ENCODE measurements at places on chromosomes 6 and 20. TPM values are rescaled to one million over a fixed set of nuclear protein-coding genes. Genes with fewer than 3 reads are reported as not detected.
A peak's percentile ranks its signal among the peaks of the same experiment; 100 is the strongest.

Gene SLC39A7
- 90.8 TPM for total RNA-seq

Gene VAPB
- 53.3 TPM for total RNA-seq

DNA sequence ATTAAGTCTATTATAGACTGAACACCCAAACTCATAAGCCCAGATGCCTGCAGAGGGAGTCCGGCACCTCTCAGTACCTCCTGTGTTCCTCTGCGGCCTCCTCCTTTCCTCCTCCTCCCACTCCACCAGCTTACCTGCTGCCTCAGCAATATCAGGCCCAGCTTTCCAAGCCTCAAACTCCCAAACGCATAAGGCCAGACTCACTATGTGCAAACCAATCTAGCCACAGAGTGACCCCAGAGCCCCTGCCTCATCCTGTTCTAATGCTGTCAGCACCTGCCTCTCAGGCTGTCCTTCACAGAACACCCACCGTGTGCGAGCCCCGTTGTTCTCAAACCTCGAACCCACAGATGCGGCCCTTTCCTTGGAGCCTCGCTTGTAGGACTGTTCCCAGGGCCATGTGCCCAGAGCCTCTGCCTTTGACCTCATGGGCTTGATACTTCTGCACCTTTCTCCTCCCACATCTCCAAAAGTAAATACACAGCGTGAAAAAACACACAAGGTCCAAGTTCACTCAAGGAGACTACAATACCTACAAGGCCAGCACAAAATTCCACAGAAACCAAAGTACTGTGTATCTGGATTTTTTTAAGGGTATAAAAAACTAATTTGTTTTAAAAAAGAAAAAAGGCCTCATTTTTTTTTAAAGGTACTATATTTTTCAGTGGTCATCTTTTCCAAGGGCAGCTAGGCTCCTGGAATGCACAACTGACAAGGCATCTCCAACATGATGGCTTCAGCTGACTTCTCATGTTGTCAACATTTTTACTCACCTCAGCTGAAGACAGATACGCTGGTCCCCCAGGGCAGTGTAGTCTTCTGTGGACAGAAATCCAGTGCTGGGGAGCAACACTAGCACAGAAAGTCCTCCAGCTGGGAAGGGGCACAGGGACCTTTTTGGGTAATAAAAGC, 52.3 kb downstream of the ABHD12 start:
- no peaks in the 10 kb centered on the region for H3K27me3 ChIP-seq
- DNase-seq, result peak; percentile 45
- peaks cover 32% of the 10 kb centered on the region for H3K4me1 ChIP-seq

- no peaks in the 10 kb centered on the region for H3K4me1 ChIP-seq
- no peaks in the 10 kb centered on the region for H3K36me3 ChIP-seq
- no peak overlapping the region for H3K27ac ChIP-seq
- H3K27me3 ChIP-seq, result no peaks in the 10 kb centered on the region
- no peak for DNase-seq
These were observed 38.9 kb upstream of the SNAP25 start for GRCh38 chr20:10179574-10180298.

GRCh38 chr6:142474531-142475289, 172.9 kb downstream of the ADGRG6 start:
- H3K36me3 ChIP-seq, result no peaks in the 10 kb centered on the region
- H3K4me1 ChIP-seq, result no peaks in the 10 kb centered on the region
- H3K27ac ChIP-seq, result no peak overlapping the region
- no peaks in the 10 kb centered on the region for H3K27me3 ChIP-seq

DNA sequence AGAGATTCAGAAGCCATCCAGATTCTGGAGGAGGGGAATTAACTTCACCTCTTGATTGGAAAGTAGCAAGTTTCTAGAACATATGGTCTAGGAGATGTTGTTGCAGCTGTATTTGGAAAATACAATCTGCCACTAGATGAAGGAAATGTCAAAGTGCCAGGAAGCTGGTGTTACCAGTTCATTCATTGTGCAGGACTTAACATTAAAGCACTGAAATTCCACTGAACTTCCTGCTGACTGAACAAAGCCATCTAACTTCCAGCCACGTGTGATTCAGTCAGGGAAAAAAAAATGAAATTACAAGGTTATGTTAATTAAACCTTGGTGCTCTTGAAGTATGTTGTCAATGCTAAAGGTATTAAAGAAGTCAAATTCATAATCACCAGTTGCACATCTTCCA, 321.5 kb upstream of the SASH1 start:
- no peaks in the 10 kb centered on the region for H3K27me3 ChIP-seq
- DNase-seq, result no peak

DNA sequence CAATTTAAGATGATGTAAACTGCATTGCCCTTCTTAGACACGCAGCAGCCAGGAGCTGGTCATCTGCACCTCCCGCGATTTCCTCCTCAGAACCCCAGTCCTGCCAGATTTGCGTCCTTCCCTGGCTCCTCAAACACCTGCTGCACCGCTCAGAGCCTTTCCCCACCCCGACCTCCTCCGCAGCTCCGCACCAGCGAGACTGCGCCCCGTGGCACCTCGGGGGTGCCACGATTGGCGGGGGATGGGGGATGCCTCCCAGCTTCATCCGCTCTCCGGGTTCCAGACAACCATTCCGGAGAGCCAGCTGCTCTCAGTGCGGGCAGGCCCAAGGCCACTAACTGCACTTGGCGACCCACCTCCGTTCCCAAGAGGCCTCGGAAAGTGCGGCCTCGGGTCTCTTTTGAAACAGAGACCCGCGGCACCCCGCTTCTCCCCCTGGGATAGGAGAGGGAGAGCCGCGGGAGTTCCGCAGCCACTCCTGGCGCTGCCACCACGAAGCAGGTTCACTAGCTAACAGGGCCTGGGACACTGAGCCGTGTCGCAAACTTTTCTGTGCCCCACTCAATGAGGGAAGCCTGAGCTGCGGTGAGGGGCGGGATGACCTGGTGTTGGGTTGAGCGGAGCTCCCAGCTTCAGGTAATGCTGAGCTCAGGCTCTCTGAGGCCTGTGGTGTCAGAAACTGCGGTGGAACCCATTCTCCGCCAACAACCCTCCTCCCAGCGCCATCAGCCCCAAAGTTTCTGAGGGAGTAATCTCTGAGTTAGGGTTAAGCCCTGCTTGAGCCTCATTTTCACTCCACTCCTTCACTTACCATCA, 7.3 kb upstream of the TFAP2A start:
- peaks cover 64% of the 10 kb centered on the region for H3K27me3 ChIP-seq
- no peak for DNase-seq
- no peak overlapping the region for H3K4me3 ChIP-seq
- peaks cover 18% of the 10 kb centered on the region for H3K4me1 ChIP-seq

DNA sequence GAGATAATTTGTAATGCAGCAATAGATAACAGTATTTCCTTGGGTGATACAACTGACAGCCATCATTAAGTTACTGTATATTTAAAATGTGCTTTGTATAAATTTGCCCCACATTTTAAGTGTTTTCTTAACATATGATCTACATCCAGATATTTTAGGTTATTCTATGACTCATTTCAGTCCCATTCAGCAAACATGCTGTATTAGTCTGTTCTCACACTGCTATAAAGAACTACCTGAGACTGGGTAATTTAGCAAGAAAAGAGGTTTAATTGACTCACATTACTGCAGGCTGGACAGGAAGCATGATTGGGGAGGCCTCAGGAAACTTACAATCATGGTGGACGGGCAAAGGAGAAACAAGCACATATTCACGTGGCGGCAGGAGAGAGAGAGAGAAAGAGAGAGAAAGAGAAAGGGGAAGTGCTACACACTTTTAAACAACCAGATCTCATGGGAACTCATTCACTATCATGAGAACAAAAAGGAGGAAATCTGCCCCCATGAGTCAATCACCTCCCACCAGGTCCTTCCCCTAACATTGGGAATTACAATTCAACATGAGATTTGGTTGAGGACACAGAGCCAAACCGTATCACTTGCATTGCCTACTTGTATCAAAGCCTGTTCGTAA, 9.6 kb upstream of the CHD6 start:
- H3K36me3 ChIP-seq, result no peaks in the 10 kb centered on the region
- no peaks in the 10 kb centered on the region for H3K27me3 ChIP-seq
- H3K27ac ChIP-seq, result no peak overlapping the region
- no peak overlapping the region for H3K4me3 ChIP-seq
- DNase-seq, result no peak

GRCh38 chr6:90131614-90132423, 164.8 kb downstream of the BACH2 start:
- no peak for DNase-seq
- H3K27me3 ChIP-seq, result no peaks in the 10 kb centered on the region
- H3K36me3 ChIP-seq, result no peaks in the 10 kb centered on the region
- H3K4me1 ChIP-seq, result no peaks in the 10 kb centered on the region
- no peak overlapping the region for H3K4me3 ChIP-seq

- no peaks in the 10 kb centered on the region for H3K27me3 ChIP-seq
- DNase-seq, result no peak
- H3K36me3 ChIP-seq, result no peaks in the 10 kb centered on the region
- H3K27ac ChIP-seq, result no peak overlapping the region
- H3K4me1 ChIP-seq, result no peaks in the 10 kb centered on the region
These were observed 37.6 kb downstream of the OR2B6 start for GRCh38 chr6:27994616-27995015.

GRCh38 chr20:8633366-8633765, 435.5 kb upstream of the PLCB4 start:
- no peak overlapping the region for H3K27ac ChIP-seq
- no peaks in the 10 kb centered on the region for H3K36me3 ChIP-seq
- H3K27me3 ChIP-seq, result no peaks in the 10 kb centered on the region
- H3K4me1 ChIP-seq, result no peaks in the 10 kb centered on the region

DNA sequence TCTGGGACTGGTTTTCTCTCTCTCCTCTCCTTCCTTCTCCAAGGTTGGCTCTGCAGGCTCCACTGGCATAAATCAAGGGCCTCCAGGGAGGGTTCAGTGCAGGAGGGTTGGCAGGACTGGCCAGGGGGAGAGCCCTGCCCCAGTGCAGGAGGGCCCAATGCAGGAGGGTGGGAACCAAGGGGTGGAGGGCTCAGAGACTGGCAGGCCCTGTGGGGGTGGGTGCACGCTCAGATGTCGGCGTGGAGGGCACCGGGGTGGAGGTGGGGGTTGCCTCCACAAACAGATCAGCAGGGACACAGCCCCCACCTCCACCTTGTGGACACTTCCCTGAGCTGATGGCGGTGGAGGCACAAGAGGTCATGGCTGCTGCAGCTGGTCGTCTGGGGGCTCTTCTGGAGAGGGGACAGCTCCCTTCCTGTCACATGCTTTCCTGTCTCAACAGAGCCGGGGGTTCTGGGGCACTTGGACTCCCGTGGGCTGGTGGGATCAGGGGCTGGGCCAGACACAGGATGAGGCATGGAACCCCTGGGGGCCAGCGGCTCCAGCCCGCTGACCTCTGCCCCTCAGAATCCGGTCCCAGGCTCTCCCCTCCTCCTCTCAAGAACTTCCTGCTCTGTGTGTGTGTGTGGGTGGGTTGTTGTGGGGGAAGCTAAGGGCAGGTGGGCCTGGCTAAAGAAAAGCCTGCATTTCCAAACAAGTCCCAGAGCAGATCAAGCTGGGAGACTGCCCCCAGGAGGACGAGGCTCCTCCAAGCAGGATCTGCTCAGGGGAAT, 2.7 kb upstream of the ABHD16B start:
- peaks cover 74% of the 10 kb centered on the region for H3K4me1 ChIP-seq
- no peaks in the 10 kb centered on the region for H3K27me3 ChIP-seq
- H3K27ac ChIP-seq, result peak overlapping the region; percentile 39
- peak; percentile 15 for DNase-seq

DNA sequence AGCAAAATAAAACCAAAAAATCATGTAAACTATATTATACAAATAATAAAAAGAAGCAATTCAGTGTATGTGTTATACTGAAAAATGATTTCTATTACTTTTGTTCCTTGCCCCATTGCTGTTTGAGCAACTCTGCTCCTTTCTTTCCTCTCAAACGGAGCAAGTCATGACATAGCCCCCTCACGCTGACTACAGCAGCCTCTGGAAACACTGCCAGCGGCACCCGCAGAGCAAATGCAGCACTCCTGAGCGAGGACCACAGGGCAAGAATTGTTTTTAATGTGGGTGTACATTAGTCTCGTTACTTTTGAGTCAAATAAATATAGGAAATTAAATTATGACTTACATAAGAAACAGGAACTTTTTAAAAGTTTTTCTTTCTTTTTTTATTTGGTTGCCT, 350.1 kb upstream of the HSF2 start:
- H3K4me3 ChIP-seq, result no peak overlapping the region
- no peaks in the 10 kb centered on the region for H3K27me3 ChIP-seq
- H3K27ac ChIP-seq, result no peak overlapping the region
- no peak for DNase-seq
- no peaks in the 10 kb centered on the region for H3K36me3 ChIP-seq
- no peaks in the 10 kb centered on the region for H3K4me1 ChIP-seq

DNA sequence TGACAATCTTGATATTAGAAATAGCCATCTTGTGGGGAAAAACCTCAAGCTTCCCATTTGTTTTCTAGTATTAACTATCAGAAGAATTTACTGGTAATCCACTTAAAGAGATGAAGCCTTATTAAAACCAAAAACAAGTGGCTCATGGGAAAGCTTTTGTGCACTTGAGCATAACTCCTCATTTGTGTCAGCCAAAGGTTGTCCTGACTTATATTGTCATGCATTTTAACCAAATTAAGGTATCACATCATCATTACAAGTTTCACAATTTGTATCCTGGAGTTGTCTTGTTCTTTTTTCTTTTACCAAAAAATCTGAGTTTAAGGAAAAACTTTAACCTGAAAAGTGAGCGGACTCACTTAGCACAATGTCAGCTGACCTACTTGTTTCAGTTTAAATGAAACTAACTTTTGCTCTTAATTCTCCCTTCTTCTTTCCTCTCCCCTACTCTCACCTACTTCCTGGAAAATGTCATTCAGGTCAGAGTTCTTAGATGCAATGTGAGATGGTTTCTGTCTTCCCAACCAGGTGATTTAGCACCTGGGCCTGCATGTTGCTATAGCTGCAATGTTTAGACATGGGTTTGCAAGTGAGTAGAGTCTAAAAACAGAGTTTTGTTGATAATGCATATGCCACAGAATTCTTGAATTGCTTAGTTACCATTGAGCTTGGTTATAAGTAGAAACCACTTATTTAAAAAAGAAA, 82.8 kb downstream of the TNFAIP3 start:
- H3K4me3 ChIP-seq, result no peak overlapping the region
- H3K36me3 ChIP-seq, result no peaks in the 10 kb centered on the region
- no peak overlapping the region for H3K27ac ChIP-seq
- H3K4me1 ChIP-seq, result no peaks in the 10 kb centered on the region

DNA sequence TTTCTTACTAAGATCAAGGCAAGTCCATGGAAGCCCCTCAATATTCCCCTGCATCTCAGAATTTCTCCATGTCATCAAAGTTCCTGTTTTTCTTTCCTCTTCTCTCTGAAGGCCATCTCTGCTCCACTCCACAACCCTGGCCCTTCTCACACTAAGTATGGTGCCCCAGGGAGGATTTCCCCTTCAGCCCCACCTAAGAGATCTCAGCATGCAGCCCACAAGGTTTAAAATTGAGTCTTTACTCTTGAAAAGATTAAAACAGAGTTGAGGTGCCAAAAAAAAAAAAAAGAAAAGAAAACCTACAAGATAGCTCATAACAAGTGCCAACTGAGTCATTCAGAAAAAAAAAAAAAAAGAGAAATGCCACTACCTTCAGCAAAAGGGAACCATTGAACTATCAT, 36.5 kb upstream of the TNFAIP3 start:
- H3K27me3 ChIP-seq, result no peaks in the 10 kb centered on the region
- no peaks in the 10 kb centered on the region for H3K4me1 ChIP-seq
- DNase-seq, result no peak
- H3K36me3 ChIP-seq, result no peaks in the 10 kb centered on the region
- H3K4me3 ChIP-seq, result no peak overlapping the region

GRCh38 chr6:10598084-10598960, 77.2 kb downstream of the GCNT2 start:
- H3K27ac ChIP-seq, result no peak overlapping the region
- no peaks in the 10 kb centered on the region for H3K4me1 ChIP-seq
- H3K4me3 ChIP-seq, result no peak overlapping the region
- DNase-seq, result no peak
- H3K36me3 ChIP-seq, result no peaks in the 10 kb centered on the region
- H3K27me3 ChIP-seq, result no peaks in the 10 kb centered on the region

Data from thyroid gland (tissue), 4 donors.